HFFc6 (cell line): ENCODE measurements at places on chromosomes 12 and 14.

- DNase-seq = no peak
Measured at GRCh38 chr12:53286448-53286847, 8.9 kb upstream of the PFDN5 start.

DNA sequence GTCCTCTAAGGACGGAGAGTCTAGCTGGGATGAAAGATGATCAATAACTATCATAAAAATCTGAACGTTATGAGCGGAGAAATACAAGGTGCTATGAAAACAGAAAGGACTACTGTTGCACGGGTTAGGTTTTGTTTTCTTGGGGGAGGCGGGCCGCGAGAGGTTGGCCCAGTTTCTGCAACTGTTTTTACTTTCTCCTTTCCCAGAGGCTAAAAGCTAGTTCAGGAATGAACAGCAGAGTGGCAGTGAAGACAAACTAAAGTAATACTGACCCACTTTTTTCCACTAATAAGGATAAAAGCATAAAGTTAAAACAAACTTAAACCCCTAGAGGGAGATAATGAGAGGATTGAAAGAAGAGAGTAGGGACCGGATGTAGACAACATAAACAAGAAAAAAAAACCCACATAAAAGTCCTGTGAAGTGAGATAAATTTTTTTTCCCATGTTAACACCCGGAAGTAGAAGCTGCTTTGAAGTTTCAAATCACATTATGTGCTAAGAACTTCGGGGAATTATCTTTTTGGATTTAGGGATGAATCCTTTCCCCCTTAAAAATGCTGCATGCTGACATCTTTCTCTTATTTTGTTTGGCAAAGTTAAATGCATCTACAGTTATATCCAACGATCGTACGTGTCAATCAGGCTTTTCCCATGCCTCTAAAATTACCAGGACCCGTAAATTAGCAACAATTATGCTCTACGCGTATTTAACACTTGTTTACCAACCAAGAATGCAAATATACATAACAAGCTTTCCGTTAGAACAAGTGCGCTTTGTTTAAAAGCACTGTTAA, 1.0 kb upstream of the CDK17 start:
- peak; percentile 85 for DNase-seq

GRCh38 chr14:91869556-91869955, 2.2 kb upstream of the TC2N start:
- no peak for DNase-seq

GRCh38 chr14:66606826-66607225, 98.9 kb downstream of the GPHN start:
- DNase-seq = no peak

GRCh38 chr12:26271889-26272492, 76.6 kb downstream of the SSPN start:
- DNase-seq = peak; percentile 62

- no peak for DNase-seq
Measured at GRCh38 chr14:54325766-54326165, 71.0 kb upstream of the CDKN3 start.

DNA sequence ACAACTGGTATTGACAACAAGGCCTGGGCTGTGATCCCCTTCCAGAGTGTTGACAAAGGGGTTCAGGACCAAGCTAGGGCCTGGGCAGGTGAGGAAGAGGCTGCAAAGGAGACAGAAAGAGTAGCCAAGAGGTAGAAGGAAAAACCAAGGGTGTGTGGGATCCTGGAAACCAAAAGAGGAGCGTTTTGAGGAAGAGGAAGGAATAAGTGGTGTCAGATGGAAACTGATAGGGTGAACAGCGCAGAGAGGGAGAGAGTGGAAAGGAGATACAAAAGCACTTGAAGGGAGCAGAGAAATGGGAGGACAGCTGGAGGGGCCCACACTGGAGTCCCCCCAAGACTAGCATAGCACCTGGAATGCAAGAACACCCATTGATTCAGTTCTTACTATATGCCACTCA, 8.3 kb upstream of the HVCN1 start:
- DNase-seq = no peak

GRCh38 chr12:76318773-76319594, 29.2 kb downstream of the BBS10 start:
- DNase-seq = no peak

- DNase-seq = no peak
Measured at GRCh38 chr12:108282676-108283075, 56.4 kb downstream of the CMKLR1 start.

DNA sequence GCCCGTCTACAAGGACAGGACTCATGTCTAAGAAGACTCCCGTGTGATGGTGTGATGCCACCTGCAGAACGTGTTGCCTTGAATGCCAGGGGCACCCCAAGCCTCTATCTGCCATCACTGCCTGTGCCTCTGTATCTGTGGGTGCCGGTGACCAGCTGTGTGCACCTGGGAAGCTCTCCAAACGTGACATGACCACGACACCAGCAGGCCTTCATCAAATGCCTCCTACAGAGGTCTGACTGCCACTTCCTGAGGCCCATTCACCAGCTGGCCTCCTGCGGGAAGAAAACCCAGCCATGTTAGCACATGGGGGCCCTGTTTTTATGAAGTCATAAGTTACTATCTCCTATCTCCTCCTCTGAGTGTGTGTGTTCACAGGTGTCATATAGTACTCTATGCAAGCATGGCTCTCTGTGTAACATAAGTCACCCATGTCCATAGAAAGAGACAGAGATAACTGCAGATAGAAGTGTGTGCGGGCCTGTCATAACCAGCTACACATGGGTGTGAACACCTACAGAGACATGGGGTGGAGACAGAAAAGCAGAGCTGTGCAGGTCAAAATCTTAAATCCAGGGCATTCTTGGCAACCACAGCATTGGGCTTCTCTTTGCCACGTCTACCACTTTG, 18.3 kb upstream of the SERPINA4 start:
- DNase-seq = no peak

GRCh38 chr12:1493781-1494565, 100.4 kb downstream of the FBXL14 start:
- DNase-seq = no peak

- no peak for DNase-seq
Measured at GRCh38 chr14:96926001-96926400, 128.8 kb downstream of the VRK1 start.

GRCh38 chr14:97283426-97283825, 486.2 kb downstream of the VRK1 start:
- no peak for DNase-seq

GRCh38 chr14:97074856-97075255, 277.7 kb downstream of the VRK1 start:
- no peak for DNase-seq
